ENCODE measurements at places on chromosomes 7 and 10.

- DNase-seq = peak; percentile 44
Measured at GRCh38 chr10:132175907-132176581, 10.7 kb upstream of the DPYSL4 start.

- no peak for DNase-seq
Measured at GRCh38 chr7:12970626-12971025, 283.2 kb downstream of the ARL4A start.

GRCh38 chr10:81116990-81117389 is 579.3 kb downstream of the SH2D4B start:
- no peak for DNase-seq

GRCh38 chr7:116337800-116338199 is 127.5 kb downstream of the TES start:
- no peak for DNase-seq

GRCh38 chr10:50417486-50417885 is 166.2 kb upstream of the ASAH2 start:
- no peak for DNase-seq

- DNase-seq = peak; percentile 67
Measured at GRCh38 chr10:16521311-16522016, at the start of gene C1QL3. Gene C1QL3, minus strand, starts transcription at chr10:16521879. Its CDS starts 814 bp downstream, at chr10:16521065.

All from activated CD4-positive, alpha-beta T cell treated with anti-CD3 and anti-CD28 coated beads for 36 hours (primary cell).